Muscle of back (tissue), 13 donors: ENCODE measurements at places on chromosomes 12 and 14.

GRCh38 chr12:125140279-125141209 lies 75.3 kb downstream of the AACS start:
- DNase-seq = peak; percentile 26

- no peak for DNase-seq
These were observed 8.6 kb downstream of the EVL start for GRCh38 chr14:100073576-100074430.

- DNase-seq = no peak
These were observed 1084.8 kb upstream of the ATXN7L3B start for GRCh38 chr12:73452672-73453469.

DNA sequence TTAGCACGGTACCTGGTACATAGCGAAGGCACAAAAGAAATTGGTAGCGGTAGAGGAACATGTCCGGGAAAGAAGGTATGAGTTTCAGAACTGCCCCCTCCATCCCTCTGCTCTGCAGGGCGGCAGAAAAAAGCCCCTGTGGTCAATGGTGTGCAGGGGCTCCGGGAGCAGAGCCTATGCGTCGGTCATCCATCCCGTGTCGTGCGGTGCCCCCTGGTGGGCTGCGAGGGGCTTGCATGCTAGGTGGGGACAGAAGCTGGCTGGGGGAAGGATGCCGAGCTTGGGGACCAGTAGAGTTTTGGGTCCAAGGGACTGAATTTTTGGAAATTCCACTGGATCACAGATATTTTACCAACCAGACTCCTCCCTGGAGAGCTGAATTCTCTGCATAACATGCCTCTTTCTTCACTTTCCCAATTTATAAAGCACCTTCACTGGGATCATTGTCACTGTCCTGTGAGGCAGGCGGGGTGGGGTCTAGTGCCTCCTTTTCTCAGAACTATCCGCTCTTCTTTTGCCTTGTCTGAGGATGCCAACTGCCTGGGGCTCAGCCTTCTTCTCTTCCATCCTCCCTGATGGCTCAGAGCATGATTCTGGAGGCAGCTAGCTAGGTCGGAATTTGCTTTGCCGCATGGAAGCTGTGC lies 148.7 kb downstream of the SMOC1 start:
- peak; percentile 66 for DNase-seq

GRCh38 chr14:68574906-68575305 lies 218.0 kb downstream of the ZFP36L1 start:
- DNase-seq = no peak

DNA sequence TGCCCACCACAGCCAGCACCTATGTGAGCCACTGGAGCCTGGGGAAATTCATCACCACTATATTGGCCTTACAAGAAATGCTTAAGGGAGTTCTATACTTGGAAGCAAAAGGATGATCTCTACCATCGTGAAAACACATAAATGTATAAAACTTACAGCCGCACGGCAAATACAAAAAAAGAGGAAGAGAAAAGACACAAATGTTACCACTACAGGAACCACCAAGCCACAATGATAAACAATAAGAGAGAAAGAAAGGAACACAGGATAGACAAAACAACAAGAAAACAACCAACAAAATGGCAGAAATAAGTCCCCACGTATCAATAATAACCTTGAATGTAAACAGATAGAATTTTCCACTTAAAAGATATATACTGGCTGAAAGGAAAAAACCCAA lies 267.5 kb downstream of the TMEM121 start:
- no peak for DNase-seq

DNA sequence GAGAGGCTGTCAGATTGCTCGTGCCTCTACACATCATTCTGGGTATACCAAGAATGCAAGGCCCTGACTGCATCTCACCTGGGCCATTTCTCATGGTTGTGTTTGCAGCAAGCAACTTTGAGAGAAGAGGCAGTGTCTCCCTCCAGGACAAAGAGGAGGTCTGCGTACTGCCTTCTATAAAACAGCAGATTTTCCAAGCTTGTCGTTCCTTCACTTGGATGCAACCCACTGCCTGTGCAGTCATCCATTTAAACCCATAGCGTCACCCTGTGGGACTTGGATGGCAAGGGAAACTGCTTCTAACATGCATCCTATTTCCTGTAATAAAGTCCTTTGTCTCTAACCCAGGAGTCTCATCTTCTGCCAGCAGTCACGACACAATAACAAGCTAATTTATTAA lies 1.3 kb downstream of the POMT2 start:
- no peak for DNase-seq

- no peak for DNase-seq
These were observed 36.6 kb downstream of the RCOR1 start for GRCh38 chr14:102629011-102629444.

GRCh38 chr12:88431246-88431645 lies 149.0 kb downstream of the KITLG start:
- DNase-seq = no peak

DNA sequence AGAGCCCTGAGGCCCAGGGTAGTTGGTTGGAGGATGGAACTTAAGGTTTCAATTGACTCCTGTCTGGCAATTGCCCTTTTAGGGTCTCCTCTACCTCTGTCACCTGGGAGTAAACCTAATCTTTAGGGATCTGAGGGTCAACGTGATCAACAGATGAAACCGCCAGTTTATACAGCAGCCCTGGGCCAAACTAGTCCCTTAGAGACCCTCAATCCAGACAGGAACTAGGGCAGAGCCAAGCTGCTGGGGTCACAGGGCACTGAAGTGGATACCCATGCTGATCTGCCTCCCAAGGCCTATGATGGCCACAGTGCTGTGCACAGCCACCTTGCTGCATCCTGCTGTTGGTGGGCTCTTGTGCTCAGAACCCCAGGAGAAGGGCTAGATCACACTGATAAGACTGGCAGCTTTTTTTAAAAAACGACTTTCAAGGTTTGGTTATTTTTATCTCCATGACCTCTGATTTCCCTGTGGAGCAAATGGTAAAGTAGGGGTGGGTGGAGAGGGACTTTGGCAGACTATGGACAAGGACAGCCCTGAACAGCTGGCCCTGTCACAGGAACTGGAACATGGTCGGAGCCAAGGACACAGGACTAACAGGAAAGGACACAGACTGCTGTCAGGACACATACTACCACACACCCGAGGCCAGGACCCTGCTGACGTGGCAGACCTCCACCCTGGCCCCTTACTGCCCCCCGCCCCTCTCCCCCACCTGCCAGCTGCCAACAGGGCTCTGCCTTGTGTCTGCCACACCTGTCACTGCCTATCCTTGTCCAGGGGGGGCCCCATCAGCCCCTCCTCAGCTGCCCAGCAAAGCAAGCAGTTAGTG lies 474 bp downstream of the FITM1 start:
- DNase-seq = peak; percentile 79

- DNase-seq = no peak
These were observed 363.3 kb downstream of the PAWR start for GRCh38 chr12:79327465-79327864.

GRCh38 chr14:90785876-90786450 lies 30.3 kb downstream of the TTC7B start:
- no peak for DNase-seq

GRCh38 chr14:87813686-87814085 lies 179.3 kb downstream of the GALC start:
- no peak for DNase-seq

GRCh38 chr12:77645966-77646598 lies 184.6 kb upstream of the NAV3 start:
- DNase-seq = no peak

GRCh38 chr14:104226421-104227383 lies 88.3 kb downstream of the KIF26A start:
- DNase-seq = no peak

GRCh38 chr12:132236129-132236929 lies 92.1 kb downstream of the NOC4L start:
- no peak for DNase-seq

DNA sequence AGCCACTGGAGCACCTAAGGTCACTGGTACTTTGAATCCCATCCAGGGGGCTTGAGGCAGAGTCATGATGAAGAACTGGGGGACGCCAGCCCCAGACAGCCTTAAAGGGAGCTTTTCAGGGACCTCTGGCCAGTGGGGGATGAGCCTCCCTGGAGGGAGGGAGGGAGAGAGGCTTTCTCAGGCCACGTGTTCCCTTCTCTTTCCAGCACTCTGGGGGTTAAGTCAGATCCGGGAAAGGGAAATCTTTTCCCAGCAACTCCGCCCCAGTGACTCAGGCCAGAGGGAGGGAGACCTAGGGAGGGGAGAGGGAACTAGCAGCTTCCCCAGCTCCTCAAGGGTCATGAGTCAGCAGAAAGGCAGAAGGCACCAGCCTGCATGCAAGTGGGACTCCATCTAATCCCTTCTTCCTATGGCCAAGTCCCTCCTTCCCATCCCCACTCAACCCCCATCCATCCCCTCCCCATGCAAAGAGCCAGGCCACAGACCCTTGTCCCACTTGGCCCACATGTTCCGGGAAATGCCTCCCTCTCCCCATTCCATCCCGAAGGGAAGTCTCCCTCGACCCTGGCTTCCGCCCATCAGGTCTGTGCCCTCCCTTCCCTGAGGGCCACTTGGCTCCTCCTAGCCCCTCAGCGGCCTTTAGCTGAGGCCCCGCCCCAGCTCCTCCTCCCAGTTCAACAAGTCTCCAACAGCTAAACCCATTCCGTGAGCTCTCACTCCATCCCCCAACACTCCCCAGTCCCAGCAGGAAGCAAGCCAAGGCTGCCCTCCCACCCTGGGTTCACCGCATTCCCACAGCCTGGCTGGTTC lies 5.6 kb downstream of the TNFRSF1A start:
- peak; percentile 96 for DNase-seq

- DNase-seq = no peak
These were observed 21.1 kb downstream of the FKBP3 start for GRCh38 chr14:45112896-45113781.

DNA sequence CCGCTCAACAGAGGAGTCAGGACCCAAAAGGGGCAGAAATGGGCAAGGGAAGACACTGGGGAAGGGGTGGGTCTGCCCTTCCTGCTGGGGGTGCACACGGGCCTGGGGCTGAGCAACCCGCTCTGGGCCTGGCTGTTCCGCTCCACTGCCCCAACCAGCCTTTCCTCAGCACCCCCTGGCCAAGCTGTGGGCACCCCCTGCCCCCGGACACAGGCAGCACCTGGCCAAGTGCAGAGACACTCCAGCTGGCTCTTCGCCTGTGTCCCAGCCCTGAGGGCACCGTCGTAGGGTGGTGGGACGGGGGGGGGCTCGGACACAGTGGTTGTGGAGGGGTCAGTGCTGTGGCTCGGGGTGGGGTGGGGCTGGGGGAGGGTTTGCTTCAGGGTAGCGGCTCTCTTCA lies 10.3 kb downstream of the PACS2 start:
- DNase-seq = no peak

GRCh38 chr14:85604714-85605113 lies 74.8 kb downstream of the FLRT2 start:
- DNase-seq = no peak

GRCh38 chr12:75974323-75975187 lies 57.0 kb downstream of the PHLDA1 start:
- peak; percentile 26 for DNase-seq

GRCh38 chr14:93109572-93110481 lies 5.9 kb downstream of the ITPK1 start:
- DNase-seq = no peak

DNA sequence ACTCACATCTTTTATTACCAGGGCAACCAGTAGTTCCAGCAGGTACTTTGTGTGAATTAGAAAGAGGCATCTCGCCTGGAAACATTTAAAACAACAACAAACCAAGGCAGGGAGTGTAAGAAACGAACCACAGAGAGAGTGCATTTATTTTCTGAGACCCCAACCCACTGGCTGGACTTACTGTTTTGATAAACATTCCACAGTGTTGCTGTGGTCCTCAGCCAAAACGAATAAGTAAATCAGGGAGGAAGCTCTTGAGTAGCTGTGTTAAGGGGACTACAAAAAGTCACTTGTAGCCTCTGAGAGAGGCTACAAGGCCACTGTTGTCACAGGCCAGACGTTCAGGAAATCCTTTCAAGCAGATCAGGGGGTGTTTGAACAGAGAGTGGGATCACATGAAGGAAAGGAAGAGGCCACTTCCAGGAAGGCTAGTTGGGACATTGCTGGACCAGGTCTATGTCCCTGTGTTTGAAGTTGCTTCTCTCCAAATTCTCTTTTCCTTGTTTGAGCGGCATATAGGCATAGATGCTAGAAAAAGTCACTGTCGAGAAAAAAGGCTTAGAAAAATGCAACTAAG lies 33.8 kb downstream of the DMAC2L start:
- peak; percentile 25 for DNase-seq

- DNase-seq = no peak
These were observed 88.8 kb downstream of the ATXN7L3B start for GRCh38 chr12:74626397-74626796.

DNA sequence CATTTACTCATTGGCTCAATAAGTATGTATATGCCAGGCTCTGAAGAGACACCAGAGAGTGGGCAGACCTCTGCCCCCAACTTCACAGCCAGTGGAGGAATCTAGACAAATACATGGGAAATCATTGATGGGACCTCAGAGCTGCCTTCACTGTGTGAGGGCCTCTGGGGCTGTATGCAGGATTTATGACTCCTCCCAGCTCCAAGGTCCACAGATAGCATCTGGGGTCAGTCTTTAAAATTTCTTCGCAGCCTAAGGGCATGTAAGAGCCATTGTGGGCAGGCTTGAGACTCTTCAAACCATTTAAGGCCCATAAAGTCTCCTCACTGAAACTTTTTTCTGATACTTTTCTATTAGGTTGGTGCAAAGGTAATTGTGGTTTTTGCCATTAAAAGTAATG lies 125.5 kb downstream of the SPTSSA start:
- DNase-seq = no peak

- no peak for DNase-seq
These were observed 25.5 kb downstream of the NKX2-8 start for GRCh38 chr14:36556811-36557433.

- peak; percentile 6 for DNase-seq
These were observed 193.1 kb upstream of the FSCB start for GRCh38 chr14:44700184-44700583.

GRCh38 chr12:109605016-109605415 lies 31.4 kb downstream of the MVK start:
- peak; percentile 39 for DNase-seq

DNA sequence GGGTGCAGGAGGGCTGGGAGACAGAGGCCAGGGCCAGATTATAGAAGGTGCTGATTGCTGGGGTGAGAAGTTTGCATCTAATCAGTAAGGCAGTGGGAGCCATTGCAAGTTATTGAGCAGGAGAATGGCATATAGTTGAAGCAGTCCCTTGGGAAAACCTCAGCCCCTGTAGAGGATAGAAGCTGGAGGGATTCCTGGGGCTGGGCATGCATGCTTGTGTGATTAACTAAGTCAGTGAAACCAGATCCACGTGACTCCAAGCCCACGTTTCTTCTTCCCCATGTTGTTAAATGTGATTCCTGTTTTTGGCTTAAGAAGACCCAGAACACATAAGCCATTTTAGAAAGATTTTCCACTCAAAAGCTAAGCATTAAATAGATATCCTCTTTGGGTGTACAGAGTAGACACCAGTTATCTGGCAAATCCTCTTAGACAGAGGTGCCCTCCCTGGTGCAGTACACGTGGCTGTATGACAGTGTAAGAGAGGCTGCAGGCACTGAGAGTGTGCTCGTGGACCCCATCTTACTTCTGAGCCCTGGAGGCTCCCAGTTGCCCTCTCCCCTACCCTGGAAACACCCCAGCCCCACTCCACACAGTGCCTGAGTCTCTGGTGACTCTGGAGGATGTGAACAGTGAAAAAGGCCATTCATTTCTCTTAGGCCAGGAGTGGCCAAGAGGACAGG lies 3.2 kb downstream of the C14orf132 start:
- peak; percentile 32 for DNase-seq

- DNase-seq = no peak
These were observed 65.7 kb upstream of the NOVA1 start for GRCh38 chr14:26663506-26663905.
